ENCODE measurements at places on chromosomes 5 and 9.

- no peak for DNase-seq
Measured at GRCh38 chr5:24788829-24789514, 144.2 kb upstream of the CDH10 start.

DNA sequence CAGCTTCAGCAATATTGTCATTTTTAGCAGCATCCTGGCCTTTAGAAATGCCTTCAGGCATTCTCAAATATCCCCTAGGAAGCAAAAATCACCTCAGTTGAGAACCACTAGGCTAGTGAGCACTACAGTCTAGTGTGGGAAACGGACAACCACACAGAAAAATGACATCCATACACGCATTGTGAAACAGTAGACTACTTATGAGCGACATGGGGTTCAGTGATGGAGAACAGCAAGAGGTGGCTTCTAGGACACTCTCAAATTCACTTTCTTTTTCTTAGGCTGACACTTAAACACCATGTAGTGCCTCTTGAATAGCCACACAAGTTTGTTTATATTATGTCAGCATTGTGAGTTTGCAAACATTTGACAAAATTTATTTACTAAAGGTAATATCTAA, 203.0 kb downstream of the KDM4C start:
- no peak for DNase-seq

DNA sequence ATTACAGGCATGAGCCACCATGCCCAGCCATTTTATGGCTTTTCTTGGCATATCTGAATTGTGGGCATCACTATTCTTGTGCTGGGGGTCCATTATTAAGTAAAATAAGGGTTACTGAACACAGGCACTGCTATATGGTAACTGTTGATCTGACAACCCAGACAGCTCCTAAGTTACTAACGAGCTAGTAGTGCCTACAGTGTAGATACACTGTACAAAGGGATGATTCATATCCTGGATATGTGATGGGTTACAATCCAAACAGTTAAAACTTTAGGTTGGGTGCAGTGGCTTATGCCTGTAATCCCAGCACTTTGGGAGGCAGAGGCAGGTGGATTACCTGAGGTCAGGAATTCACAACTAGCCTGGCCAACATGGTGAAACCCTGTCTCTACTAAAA, 4.3 kb downstream of the CD14 start:
- DNase-seq: no peak

GRCh38 chr5:115571441-115571878, 26.9 kb upstream of the FEM1C start:
- no peak for DNase-seq

DNA sequence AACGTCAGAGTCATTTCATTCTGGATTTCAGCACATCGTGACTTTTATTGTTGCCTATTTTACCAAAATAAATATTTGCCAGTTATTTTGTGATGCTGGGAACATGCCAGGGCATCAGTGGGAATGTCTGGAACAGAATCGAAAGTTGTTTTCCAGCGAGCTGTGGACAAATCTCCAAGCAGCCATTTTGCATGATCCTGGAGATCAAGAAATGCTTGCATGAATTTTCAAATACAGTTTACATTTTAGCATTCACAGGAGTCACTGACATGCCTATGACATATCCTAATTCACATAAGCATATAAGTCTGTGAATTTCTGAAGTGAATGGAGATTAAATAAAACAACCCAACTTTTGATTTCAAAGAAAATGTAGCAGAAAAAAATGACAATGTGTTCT, 119.4 kb downstream of the VCAN start:
- no peak for DNase-seq
